OCI-M1 (cell line): ENCODE measurements at places on chromosomes 7 and 10.

GRCh38 chr7:7231000-7231399 is 48.7 kb downstream of the C1GALT1 start:
- peak; percentile 10 for DNase-seq

GRCh38 chr10:89637113-89637512 is 7.9 kb downstream of the PANK1 start:
- no peak for DNase-seq

- peak; percentile 72 for DNase-seq
Observed at GRCh38 chr7:115851291-115851690, 179.3 kb downstream of the TFEC start.

DNA sequence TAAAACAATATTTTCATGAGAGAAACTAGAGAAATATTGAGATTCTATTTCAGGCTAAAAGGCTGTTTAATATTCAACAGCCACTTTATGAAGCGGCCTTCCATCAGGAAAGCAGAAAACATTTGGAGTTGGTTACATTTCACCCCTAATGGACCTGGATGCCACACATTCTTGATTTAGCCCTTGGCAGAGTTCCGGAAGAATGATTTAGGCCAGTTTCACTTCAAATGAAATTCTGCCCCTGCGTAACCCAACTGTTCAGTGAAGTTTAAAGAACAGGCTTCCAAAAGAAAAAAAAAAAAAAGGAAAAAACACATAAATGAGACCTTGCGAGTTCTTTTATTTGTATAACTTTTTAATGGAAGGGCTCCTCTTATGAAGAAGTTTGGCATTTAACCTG is 239.2 kb upstream of the AKR1E2 start:
- no peak for DNase-seq

GRCh38 chr7:105940109-105940508 is 23.0 kb upstream of the CDHR3 start:
- no peak for DNase-seq

DNA sequence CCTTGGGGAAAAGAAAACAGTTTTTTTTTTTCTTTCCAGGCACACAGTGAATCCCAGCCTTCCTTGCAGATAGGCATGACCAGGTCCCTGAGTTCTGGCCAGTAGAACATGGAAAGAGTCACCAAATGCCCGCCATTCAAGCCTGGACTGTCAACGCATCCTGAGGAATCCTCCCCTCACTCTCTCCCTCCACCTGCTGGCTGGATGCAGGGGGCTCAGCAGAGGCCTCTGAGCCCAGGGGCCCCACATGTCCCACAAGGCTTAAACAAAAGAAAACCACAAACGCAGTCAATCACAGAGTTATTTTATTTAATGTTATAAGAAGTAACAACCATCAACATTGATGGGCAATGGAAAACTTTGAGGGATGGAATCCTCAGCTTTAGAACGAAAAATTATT is 93.1 kb downstream of the JCAD start:
- no peak for DNase-seq

- no peak for DNase-seq
Observed at GRCh38 chr7:84002348-84002747, 192.2 kb downstream of the SEMA3A start.

GRCh38 chr10:34596351-34596750 is 218.7 kb downstream of the PARD3 start:
- no peak for DNase-seq

GRCh38 chr10:120650705-120651399 is 193.8 kb downstream of the PLPP4 start:
- no peak for DNase-seq

DNA sequence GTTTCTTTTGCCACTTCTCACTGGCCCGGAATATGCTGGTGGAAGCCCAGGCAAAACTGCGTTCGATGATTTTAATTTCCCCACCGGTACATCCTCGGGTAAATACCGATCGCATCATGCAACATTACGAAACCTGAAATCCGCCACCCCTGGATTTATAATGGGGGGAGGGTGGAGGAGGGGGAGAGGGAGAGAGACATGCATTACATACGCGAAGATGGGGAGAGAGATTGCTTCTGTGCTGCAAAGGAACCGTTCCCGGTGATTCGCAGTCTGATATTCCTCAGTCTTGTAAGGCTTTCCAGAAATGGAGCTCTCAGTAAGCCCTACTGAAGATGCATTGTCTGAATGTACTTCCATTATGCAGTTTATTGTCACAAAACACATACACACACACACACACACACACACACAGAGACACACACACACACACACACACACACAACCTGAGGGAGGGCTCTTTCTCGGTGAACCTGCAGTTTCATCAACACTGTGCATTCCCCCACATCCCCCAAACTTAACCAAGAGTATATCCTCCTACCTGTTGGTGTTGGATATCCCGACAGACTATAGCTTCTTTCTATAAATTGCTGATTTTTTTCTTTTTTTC is 741 bp downstream of the GPR85 start:
- DNase-seq, result peak; percentile 83

- DNase-seq, result no peak
Observed at GRCh38 chr10:52810761-52811160, 38.2 kb upstream of the MBL2 start.

GRCh38 chr7:158312789-158313188 is 274.8 kb downstream of the PTPRN2 start:
- no peak for DNase-seq

DNA sequence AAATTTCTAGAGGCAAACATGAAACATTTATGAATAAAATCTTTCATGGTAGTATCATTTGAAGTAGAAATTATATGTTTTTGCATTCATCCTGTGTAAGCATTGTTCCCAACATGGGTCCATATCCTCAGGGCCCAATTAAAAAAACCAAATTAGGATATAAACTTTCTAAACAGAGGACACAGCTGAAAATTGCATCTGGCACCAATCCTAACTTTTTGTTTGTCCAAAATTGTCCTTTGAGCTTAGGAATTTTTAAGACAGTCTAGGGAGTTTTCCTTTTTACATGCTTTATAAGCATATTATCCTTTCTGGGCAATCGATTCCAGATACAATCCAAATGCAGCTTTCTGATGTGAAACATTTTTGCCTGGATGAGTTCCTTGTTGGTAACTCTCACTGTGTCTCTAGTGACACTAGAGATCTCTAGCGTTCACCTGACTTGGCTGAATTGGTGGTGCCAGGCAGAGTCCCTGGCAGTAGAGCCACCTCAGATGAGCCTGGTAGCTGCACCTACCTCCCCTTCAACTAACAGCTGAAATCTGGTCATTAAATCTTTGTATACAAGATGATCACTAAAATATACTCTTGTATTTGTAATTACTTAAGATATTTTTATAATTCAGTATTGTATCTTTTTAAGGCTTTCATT is 137.6 kb upstream of the SAMD8 start:
- no peak for DNase-seq
